ENCODE measurements at places on chromosomes 12 and 14.

- no peak overlapping the region for H3K27ac ChIP-seq
- no peaks in the 10 kb centered on the region for H3K27me3 ChIP-seq
- H3K36me3 ChIP-seq, result peaks cover 25% of the 10 kb centered on the region
- H3K4me1 ChIP-seq, result no peaks in the 10 kb centered on the region
- DNase-seq, result no peak
- no peak overlapping the region for H3K4me3 ChIP-seq
These were observed 244.4 kb upstream of the GARIN2 start for GRCh38 chr14:66944872-66945271.

DNA sequence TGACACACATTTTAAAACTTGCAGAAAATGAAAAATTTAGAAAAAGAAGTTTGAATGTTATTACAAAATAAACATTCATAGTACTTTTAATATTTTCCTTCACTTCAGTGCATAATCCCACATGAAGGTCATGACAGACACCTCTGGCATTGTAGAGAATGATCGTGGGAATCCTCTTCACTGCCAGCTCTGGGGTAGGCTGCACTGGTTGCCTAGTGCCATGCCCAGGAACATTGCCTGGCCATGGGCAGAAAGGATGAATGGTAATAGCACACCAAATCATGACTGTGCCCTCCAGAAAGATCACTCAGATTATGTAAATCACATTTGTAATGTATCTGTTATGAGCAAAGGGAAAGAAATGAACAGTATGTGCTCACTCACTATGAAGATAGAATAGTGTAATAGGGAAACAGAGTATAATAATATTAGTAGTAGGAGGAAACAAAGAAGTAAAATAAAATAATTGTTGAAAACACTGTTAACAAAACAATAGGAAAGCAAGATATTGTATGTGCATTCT is 161.6 kb downstream of the PLCZ1 start:
- no peaks in the 10 kb centered on the region for H3K36me3 ChIP-seq
- no peaks in the 10 kb centered on the region for H3K27me3 ChIP-seq
- H3K4me1 ChIP-seq, result no peaks in the 10 kb centered on the region
- no peak overlapping the region for H3K4me3 ChIP-seq
- no peak overlapping the region for H3K27ac ChIP-seq
- DNase-seq, result no peak

DNA sequence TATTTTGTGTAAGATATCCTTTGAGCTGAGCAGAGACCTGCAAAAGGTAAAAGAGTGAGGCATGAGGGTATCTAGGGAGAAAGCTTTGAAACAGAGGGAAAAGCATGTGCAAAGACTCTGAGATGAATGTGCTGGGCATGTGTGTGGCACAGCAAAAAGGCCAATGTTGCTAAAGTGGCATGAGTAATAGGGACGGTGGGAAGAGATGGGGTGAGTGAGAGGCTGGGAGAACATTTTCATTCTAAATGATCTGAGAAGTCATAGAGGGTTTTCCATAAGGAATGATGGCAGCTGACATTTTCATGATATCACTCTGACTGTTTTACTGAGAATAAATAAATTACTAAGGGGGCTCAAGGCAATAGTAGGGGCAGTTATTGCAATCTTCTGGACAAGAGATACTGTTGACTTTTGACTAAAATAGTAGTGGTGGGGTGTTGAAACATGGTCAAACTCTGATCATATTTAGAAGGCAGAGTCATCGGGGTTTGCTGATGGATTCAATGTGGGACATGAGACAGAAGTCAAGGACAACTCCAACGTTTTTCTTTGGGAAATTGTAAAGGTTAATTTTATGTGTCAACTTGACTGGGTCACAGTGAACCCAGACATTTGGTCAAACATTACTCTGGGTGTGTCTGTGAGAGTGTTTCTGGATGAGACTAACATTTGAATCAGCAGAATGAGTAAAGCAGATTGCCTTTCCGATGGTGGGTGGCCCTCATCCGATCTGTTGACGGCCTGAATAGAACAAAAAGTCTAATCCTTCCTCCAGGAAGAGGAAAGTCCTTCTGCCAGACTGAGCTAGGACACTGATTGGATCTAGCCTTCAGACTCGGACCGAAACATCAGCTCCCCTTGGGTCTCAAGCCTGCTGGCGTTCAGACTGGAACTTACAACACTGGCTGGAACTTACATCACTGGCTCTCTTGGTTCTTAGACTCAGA is 193.9 kb upstream of the PLXNC1 start:
- no peak overlapping the region for H3K27ac ChIP-seq
- H3K27me3 ChIP-seq, result peaks cover 2% of the 10 kb centered on the region
- H3K4me3 ChIP-seq, result no peak overlapping the region
- H3K36me3 ChIP-seq, result no peaks in the 10 kb centered on the region

- H3K4me3 ChIP-seq, result peak overlapping the region; percentile 99
- no peak for DNase-seq
- H3K36me3 ChIP-seq, result peaks cover 97% of the 10 kb centered on the region
- H3K27me3 ChIP-seq, result no peaks in the 10 kb centered on the region
- peaks cover 65% of the 10 kb centered on the region for H3K4me1 ChIP-seq
These were observed 5.8 kb downstream of the HNRNPC start for GRCh38 chr14:21263284-21264024.

GRCh38 chr14:100219126-100219785 is 19.7 kb upstream of the YY1 start:
- peaks cover 16% of the 10 kb centered on the region for H3K4me1 ChIP-seq
- H3K4me3 ChIP-seq, result no peak overlapping the region
- DNase-seq, result no peak
- no peaks in the 10 kb centered on the region for H3K27me3 ChIP-seq
- no peak overlapping the region for H3K27ac ChIP-seq

DNA sequence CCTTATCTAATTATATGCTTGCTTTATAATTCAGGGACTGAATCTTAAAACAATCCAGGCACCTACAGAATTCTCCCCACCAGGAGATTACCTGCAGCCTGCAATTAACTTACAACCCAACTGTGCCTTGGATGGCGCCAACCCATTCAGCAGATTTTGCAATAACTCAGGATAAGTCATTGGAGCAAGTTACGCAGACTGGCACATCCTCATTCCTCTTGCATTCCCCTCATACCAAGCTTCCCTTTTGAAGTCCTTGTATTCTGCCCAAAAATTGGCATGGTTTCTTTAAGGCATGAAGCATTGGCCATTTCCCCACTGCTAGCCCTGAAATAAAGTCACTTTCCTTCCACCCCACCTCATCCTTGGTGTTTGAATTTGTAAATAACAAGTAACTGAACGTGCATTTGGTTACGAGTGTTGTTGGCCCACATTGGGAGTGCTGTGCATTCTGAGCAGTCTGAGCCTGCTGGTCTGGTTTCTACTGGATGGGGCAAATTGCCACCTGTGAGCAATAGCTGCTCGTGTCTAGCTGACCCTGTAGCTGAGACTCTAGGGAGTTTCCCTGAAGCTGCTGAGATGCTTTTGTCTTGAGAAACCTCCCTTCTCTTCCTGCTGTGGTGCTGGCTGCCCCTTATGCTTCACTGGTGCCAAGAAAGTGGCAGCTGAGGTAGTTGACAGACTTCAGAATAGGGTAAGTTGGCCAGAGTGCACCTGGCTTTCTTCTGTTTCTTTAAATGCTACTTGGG is 99.2 kb upstream of the SCAF11 start:
- no peaks in the 10 kb centered on the region for H3K36me3 ChIP-seq
- no peak for DNase-seq
- H3K27me3 ChIP-seq, result no peaks in the 10 kb centered on the region
- no peaks in the 10 kb centered on the region for H3K4me1 ChIP-seq
- no peak overlapping the region for H3K4me3 ChIP-seq

DNA sequence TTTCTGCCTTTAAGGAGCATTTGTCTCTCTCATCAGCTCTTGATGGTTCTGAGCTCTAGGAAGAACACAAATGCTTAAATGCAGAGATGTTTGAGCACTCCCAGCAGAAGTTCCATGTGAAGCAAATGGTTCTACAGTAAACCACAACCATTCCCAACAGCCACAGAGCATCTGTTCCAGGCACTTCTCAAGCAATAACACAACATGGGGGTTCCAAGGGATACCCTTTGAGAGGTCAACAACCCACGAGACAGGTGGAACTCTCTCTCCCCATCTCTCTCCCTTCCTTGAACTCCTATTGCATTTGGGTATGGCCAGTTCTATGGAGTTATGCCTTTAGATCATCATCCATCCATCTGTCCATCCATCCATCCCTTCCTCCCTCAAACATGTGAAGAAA is 5.2 kb upstream of the COL2A1 start:
- H3K4me3 ChIP-seq, result no peak overlapping the region
- no peaks in the 10 kb centered on the region for H3K36me3 ChIP-seq
- no peak for DNase-seq
- no peak overlapping the region for H3K27ac ChIP-seq

Data from activated T-helper 2 cell treated with anti-CD3 and anti-CD28 coated beads, Interferon-gamma antibody, Interleukin-2, Interleukin-4, amounts not matched to agents 10 μg/mL and 5 μg/mL and 100 μg/mL, durations not matched to agents 14 hours and 24 hours and 36 hours (primary cell).